ENCODE measurements at places on chromosomes 12 and 14. TPM values are rescaled to one million over a fixed set of nuclear protein-coding genes. Genes with fewer than 3 reads are reported as not detected.

Gene FOXN4
- not detected for total RNA-seq

DNA sequence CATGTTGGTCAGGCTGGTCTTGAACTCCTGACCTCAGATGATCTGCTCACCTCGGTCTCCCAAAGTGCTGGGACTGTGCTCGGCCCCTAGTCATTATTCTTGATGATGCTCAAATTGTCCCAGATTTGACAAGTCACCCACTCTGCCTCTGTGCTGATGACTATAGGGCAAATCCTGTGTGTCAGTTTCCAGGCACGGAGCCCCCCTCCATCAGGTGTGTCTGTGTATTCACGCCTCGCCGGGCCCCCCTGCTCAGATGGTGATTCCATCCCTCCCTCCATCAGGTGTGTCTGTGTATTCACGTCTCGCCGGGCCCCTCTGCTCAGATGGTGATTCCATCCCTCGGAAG, 4.3 kb upstream of the GPR132 start:
- DNase-seq: no peak

- no peak for DNase-seq
Measured at GRCh38 chr12:12399161-12399560, 42.3 kb downstream of the BORCS5 start.

DNA sequence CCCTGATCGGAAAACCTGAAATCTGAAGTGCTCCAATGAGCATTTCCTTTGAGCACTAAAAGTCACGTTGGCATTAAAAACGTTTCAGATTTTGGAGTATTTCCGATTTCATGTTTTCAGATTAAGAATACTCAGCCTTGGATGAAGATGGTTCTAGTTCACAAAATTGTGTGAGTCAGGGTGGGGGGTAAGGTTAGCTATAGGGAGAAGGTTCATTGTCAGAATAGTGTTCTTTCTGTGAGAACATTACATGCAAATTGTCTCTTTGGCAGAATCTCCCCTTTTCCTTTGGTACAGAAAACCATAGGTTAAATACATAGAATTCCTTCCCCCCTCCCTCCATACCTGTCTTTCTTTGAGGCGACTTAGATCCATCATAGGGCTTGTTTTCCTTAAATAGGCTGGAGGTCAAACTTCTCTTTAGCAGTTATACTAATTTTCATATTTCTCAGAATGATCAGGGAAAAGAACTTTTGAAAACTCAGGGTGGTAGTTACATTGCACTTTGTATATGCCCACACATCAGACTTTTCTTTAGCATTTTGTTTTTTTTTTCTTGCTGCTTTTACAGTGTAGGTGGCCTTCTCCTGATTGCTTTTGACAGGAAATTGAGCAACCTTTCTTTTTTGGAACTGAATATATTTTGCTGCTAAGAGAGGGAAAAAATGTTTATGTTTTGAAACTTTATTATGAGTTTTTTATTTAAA, 503.5 kb downstream of the PCNX1 start:
- no peak for DNase-seq

- peak; percentile 24 for DNase-seq
Measured at GRCh38 chr12:60148109-60148508, 552.3 kb downstream of the SLC16A7 start.

GRCh38 chr12:114812858-114813761, 129.1 kb upstream of the TBX3 start:
- DNase-seq: peak; percentile 71

Measured in H4 (cell line).